ENCODE measurements at places on chromosomes 4 and X.

DNA sequence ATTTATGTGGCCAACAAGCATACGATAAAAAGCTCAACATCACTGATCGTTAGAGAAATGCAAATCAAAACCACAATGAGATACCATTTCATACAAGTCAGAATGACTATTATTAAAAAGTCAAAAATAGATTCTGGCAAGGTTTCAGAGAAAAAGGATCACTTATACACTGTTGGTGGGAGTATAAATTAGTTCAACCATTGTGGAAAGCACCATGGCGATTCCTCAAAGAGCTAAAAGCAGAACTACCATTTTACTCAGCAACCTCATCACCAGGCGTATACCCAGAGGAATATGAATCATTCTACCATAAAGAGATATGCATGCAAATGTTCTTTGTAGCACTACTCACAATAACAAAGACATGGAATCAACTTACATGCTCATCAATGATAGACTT lies 478.7 kb upstream of the GALNTL6 start:
- DNase-seq: no peak

- DNase-seq: peak; percentile 82
These were observed at the start of gene TMEM187 for GRCh38 chrX:153972368-153973126. Gene TMEM187 (plus strand): TSS chrX:153972754. CDS start chrX:153982063, 9,309 bp downstream.

DNA sequence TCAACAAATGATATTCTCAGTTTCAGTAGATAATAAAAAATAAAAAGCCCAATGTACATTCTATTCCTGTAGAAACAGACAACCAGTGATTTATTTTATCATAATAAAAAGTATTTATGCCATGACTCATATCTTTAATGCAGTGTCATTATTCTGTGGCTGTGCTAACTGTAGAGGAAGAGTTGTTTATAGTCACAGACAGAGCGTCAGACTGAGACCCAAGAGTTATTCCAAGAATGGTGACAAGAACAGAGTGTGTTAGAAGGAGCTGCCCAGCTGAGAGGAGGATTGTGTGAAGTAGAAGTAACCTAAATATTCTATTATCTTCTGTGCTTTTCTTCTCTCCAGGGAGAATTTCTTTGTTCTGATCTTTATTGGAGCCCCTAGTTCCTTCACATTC lies 210.7 kb downstream of the PPP1R2C start:
- no peak for DNase-seq

DNA sequence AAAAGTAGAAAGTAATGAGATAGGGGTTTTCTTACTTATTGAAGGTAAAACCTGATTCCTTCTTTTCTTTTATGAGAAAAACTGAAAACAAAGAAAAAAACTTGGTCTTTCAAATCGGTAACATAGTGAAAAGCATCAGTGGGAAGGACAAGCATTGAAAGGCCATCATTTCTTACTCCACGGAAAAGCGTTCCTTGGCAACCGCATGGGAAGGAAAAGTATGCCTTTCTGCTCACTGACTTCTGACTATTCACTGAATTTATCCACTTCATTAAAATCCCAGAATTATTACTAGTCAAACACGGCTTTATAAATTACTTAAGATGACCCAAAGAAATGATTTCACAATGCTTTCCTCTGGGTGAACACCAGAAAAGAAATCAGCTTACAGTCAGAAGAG lies 646.7 kb downstream of the TLL1 start:
- DNase-seq: no peak

- DNase-seq: no peak
These were observed 60.5 kb downstream of the SEC24D start for GRCh38 chr4:118775405-118775804.
